ENCODE measurements at places on chromosomes 12 and 14. TPM values are rescaled to one million over a fixed set of nuclear protein-coding genes. Genes with fewer than 3 reads are reported as not detected.

DDX47 gene
- total RNA-seq = 56.3 TPM

- peaks cover 6% of the 10 kb centered on the region for H3K27me3 ChIP-seq
- no peak overlapping the region for H3K27ac ChIP-seq
- H3K4me1 ChIP-seq = no peaks in the 10 kb centered on the region
- H3K36me3 ChIP-seq = no peaks in the 10 kb centered on the region
- DNase-seq = no peak
Measured at GRCh38 chr12:131171029-131171428, 217.3 kb downstream of the ADGRD1 start.

GRCh38 chr12:56864318-56864717 is 69.9 kb downstream of the SDR9C7 start:
- H3K27ac ChIP-seq = no peak overlapping the region
- peaks cover 4% of the 10 kb centered on the region for H3K27me3 ChIP-seq
- H3K4me3 ChIP-seq = no peak overlapping the region
- H3K36me3 ChIP-seq = no peaks in the 10 kb centered on the region
- no peak for DNase-seq
- no peaks in the 10 kb centered on the region for H3K4me1 ChIP-seq

DNA sequence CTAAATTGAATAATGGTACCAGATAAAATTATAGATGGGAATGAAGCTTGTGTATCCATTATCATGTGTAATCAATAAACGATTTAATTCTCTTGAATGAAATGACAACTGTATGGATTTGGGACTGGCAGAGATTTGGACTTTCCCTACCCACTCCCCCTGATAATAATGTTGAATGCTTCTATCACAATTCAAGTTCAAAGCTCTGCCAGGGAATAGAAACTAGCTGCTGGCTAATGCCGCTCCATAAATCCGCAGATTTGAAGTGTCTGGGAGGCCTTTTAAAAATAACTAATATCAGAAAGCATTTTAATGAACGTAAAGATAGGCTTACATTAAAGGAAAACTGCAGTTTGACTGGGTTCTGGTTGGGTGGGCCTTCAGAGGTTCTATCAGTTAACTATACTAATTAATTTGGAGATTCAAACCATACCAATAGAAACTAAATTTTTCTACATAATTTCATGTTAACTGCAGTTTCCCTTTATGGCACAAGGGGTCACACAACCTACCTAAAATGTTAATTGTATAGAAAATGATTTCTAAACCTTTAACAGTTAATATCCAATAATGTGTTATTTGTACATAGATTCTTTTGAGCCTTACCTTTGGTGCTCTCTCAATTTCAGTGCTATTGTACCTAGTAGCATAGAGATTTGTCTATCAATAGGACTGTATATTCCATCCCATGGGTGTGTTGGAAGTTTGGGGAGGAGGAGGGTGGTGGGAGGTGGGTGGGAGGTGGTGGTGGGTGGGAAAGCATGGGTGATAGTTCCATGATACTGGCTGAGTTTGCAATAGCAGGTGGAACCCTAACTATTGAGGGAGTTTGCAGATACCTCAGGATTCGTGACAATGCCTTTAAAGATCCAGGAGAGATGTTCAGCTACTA is 4.9 kb downstream of the HNRNPA1 start:
- H3K27ac ChIP-seq = no peak overlapping the region
- no peaks in the 10 kb centered on the region for H3K27me3 ChIP-seq
- H3K36me3 ChIP-seq = peaks cover 61% of the 10 kb centered on the region
- no peak for DNase-seq

All from activated naive CD8-positive, alpha-beta T cell treated with anti-CD3 and anti-CD28 coated beads, Interleukin-2, amount 10 ng/mL, durations not matched to agents 7 days and 5 days (primary cell).